ENCODE measurements at places on chromosomes 3 and 15.

DNA sequence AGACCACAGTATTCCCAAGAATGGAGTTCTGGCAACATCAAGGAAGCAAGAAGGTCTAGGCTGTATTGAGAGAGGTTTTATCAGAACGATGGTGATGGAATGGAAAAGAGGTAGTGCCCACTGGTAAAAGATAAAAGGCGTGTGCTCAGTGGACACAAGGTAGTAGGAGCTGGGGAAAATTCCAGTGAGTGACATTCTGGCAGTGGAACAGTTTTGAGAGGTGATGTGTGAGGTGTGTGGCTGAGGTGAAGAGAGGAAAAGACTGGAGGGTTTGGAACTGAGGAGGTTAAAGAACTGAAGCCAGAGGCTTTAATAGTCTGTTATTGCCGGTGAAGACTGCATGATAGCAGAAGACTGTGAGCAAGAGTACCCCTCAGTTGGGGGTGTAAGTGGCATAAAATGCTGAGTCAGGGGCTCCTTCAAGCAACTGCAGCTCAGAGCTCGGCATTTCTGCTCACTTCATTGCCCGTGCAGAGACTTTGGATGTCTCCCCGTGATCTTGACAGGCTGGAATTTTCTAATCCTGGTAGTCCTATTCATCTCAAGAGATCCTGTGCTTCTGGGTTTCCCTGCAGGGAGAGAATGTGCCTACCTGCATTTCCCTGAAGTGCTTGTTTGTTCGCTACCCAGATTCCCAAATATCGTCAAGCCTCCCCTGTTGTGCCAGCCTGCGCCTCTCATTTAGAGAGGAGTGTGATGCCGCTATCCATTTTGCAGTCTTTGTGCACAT lies 191.0 kb downstream of the SATB1 start:
- no peak for DNase-seq
- H3K36me3 ChIP-seq: no peaks in the 10 kb centered on the region
- H3K27me3 ChIP-seq: no peaks in the 10 kb centered on the region
- no peak overlapping the region for H3K27ac ChIP-seq
- no peak overlapping the region for H3K4me3 ChIP-seq

DNA sequence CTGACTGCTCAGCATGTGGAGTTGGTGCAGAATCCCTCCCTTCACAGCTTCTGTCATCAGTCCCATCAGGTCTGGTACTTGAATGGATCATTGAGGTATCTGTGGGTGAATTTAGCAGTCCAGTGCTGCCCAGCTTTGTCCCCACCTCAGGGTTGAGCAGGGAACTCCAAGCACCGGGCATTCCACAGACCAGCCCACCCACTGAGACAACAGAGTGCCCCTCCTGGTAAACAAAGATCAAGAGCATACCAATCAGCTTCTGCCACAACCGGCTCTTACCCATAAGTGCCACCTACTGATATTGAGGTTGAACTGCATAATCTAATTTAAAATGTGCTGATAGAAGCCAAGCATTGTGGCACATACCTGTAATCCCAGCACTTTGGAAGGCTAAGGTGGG lies 57.1 kb upstream of the FXR1 start:
- no peaks in the 10 kb centered on the region for H3K36me3 ChIP-seq
- H3K4me3 ChIP-seq: no peak overlapping the region
- no peak overlapping the region for H3K27ac ChIP-seq
- H3K4me1 ChIP-seq: no peaks in the 10 kb centered on the region
- DNase-seq: peak; percentile 57
- no peaks in the 10 kb centered on the region for H3K27me3 ChIP-seq

DNA sequence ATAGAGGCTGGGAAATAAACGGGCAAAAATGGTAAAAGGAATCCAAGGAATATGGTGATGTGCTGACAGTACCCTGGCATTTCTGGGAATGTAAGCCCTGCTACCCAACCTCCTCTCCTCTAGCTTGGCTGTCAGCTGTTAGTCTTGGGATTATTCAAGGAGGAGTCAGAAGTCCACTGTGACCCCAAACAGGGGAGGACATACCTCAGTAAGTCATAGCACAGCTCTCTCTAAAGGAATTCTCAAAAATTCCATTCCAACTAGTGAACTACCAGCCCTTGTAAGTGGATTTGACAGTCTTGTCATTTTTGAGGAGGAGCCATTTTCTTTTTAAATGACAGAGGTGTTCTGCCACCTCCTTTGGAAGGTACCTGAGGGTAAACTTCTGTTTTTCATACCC lies 207.5 kb downstream of the PDCD6IP start:
- no peak for DNase-seq
- H3K27ac ChIP-seq: no peak overlapping the region
- H3K36me3 ChIP-seq: no peaks in the 10 kb centered on the region
- no peak overlapping the region for H3K4me3 ChIP-seq
- H3K27me3 ChIP-seq: no peaks in the 10 kb centered on the region

DNA sequence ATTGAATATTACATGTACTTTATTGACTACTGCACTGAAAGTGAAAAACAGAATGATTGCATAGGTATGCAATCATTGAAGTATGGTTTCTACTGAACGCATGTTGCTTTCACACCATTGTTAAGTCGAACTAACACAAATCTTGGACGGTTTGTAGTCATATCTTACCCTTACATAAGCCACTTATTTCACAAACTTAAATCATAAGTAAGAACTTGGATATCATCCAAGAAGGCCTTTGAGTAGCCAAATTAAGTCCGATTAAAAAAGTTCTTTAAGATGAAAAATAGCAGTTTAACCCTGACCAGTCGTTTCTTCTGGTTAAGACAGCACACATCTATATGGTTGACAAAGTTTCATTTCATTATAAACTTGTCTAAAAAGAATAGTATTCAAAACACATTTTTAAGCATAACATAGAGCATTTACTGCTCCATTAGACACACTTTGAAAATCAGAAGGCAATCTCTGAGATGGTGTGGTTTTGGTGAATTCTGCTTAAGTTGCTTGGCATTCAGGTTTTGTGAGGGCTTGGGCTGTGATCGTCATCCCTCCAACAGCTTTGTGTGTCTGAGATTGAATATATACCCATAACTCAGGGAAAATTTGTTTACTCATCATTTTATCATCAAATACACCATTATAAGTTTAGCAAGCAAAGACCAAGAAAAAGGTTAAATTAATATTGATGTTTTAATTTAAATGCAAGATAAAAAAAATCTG lies 92.2 kb downstream of the NFKBIZ start:
- no peak overlapping the region for H3K4me3 ChIP-seq
- H3K27ac ChIP-seq: no peak overlapping the region
- H3K36me3 ChIP-seq: no peaks in the 10 kb centered on the region
- DNase-seq: no peak
- peaks cover 45% of the 10 kb centered on the region for H3K4me1 ChIP-seq
- H3K27me3 ChIP-seq: no peaks in the 10 kb centered on the region

GRCh38 chr3:56003129-56003528 lies 465.1 kb downstream of the ERC2 start:
- no peaks in the 10 kb centered on the region for H3K4me1 ChIP-seq
- DNase-seq: no peak
- no peak overlapping the region for H3K27ac ChIP-seq
- H3K4me3 ChIP-seq: no peak overlapping the region

DNA sequence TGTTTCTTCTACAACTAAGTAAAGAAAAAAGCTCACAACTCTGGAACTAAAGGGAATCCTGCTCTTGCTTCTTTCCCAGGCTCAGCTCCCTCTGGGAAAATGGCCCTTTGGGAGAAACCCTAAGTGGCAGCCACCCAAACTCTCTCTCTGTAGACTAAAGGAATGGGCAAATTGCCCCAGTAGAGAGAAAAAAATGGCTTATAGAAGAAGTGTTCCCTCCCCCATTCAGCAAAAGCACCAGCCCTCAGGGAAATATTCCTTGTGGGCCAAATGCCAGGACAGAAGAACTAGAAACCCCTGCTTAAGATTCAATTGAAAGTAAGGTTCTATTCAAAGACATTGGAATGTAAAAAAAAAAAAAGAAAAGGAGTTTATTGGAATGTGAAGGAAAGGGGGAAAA lies 603.7 kb upstream of the ALCAM start:
- H3K4me3 ChIP-seq: no peak overlapping the region
- H3K4me1 ChIP-seq: no peaks in the 10 kb centered on the region
- no peaks in the 10 kb centered on the region for H3K27me3 ChIP-seq
- no peak for DNase-seq

- peak; percentile 75 for DNase-seq
- H3K4me1 ChIP-seq: peaks cover 23% of the 10 kb centered on the region
- no peaks in the 10 kb centered on the region for H3K36me3 ChIP-seq
- peak overlapping the region; percentile 12 for H3K27ac ChIP-seq
- H3K27me3 ChIP-seq: no peaks in the 10 kb centered on the region
Measured at GRCh38 chr3:140816372-140817195, 125.1 kb upstream of the SLC25A36 start.

DNA sequence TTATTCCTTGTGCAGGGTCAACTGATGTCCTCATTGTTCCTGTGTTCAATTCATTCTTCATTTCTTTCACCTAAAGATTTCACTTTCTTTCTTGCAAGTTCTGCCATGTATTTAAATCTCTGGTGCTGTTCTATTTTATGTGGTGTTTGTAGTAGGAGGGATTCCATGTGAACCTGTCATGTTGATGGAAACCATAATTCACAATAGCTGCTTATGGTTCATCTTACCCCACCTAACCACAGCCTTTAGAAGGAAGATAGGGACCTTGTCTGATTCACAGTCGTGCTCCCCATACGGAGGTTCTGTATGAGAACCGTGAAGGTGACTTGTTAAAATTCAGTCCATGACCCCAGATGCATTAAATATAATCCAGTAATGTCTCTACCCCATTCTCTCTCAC lies 21.9 kb downstream of the SLCO2A1 start:
- no peaks in the 10 kb centered on the region for H3K27me3 ChIP-seq
- H3K4me3 ChIP-seq: no peak overlapping the region
- no peak overlapping the region for H3K27ac ChIP-seq
- H3K4me1 ChIP-seq: no peaks in the 10 kb centered on the region

DNA sequence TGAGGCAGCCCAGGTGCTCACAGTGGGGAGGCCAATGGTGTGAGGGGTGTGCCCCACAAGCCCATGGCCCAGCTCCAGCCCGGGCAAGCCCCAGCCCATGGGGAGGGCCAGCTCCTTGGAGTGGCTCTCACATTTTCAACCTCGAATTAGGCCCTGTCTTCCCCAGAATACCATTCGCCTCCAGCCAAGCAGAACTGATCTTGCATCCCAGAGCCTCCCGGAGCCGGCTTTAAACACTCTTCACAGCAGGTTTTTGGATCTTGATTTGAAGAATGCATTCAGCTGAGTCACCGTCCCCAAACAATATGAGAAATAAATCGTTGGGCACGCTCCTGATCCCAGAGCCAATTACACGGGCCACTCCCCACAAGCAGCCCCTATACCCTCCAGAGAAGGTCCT lies 23.7 kb downstream of the TPRA1 start:
- H3K27ac ChIP-seq: no peak overlapping the region
- H3K27me3 ChIP-seq: no peaks in the 10 kb centered on the region
- no peak overlapping the region for H3K4me3 ChIP-seq
- H3K4me1 ChIP-seq: no peaks in the 10 kb centered on the region

DNA sequence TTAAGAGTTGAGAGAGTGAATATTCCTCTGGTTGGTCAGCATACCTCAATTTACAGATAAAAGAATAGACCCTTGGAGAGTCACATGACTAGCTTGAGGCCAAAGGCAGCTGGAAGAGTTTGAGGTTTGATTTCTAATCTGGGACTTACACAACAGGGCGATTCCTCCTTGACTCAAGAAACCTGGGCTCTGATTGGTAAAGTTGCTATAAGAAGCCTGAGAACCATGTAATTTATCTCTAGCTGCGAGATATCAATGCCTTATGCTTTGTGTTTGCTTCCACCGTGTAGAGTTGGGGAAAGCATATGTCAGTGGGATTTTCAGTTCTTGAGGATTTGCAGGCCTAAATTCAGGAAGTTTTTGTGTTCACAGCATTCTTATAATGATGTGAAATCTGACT lies 206.0 kb downstream of the KLHL25 start:
- no peak overlapping the region for H3K4me3 ChIP-seq
- H3K27me3 ChIP-seq: no peaks in the 10 kb centered on the region
- H3K4me1 ChIP-seq: peaks cover 67% of the 10 kb centered on the region
- DNase-seq: no peak
- H3K27ac ChIP-seq: peak overlapping the region; percentile 22

GRCh38 chr15:69862540-69862939 lies 235.2 kb downstream of the TLE3 start:
- H3K27me3 ChIP-seq: no peaks in the 10 kb centered on the region
- peak overlapping the region; percentile 82 for H3K27ac ChIP-seq
- H3K4me1 ChIP-seq: peaks cover 73% of the 10 kb centered on the region
- DNase-seq: no peak
- peak overlapping the region; percentile 43 for H3K4me3 ChIP-seq
- no peaks in the 10 kb centered on the region for H3K36me3 ChIP-seq

DNA sequence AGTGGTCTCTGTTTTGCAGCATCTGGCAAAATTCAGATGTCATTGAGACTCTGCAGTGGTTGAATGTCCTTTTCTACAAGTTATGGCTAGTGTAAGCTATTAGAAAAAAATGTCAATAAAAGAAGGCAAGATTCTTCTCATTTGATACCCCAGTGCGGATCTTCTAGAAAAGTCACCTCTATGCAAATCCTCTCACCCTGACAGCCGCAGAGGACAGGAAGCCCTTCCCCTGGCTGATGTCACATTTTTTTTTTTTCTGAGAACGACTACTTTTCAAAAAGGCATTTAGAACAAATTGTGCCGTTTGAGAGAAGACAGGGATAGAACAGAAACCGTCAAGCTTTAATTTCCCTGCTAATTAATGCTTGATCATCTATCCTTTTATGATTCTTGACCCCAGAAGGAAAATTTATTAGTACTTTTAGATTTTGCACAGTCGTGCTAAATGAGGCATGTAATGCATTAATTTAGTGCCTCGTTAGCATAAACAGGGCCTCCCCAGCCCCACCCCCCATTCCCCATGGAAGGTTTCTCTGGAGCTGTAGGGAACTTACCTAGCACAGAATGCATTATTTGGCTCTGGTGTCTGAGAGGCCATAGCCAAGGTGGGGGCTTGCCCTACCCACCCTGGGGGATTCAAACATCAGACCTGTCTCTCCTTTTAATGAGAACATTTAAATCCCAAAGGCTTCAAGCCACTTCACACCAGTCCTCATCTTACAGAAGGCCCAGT lies 183.8 kb downstream of the OPA1 start:
- peak overlapping the region; percentile 12 for H3K4me3 ChIP-seq
- H3K4me1 ChIP-seq: peaks cover 16% of the 10 kb centered on the region
- H3K27me3 ChIP-seq: no peaks in the 10 kb centered on the region

DNA sequence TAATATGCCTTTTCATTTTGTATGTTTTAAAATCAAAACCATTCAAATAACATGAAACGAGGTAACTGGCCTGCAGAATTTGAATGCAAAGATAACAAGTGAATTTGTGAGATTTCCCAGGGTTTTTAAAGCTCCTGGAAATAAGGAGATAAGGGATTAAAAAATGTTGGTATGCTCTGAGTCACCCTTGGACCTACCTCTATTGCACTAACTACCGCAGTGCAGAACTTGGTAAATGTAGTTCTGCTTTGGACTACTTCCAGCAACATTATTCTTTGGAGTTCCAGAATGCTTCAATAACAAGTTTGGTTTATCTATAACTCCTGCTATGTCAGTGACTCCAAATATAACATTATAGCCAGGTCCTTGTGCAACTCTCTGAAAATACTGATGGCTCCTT lies 201.7 kb downstream of the GAP43 start:
- no peaks in the 10 kb centered on the region for H3K36me3 ChIP-seq
- H3K4me1 ChIP-seq: no peaks in the 10 kb centered on the region
- no peak for DNase-seq
- no peak overlapping the region for H3K4me3 ChIP-seq
- no peaks in the 10 kb centered on the region for H3K27me3 ChIP-seq
- no peak overlapping the region for H3K27ac ChIP-seq

GRCh38 chr3:170360916-170361315 lies 3.4 kb downstream of the SKIL start:
- H3K27me3 ChIP-seq: no peaks in the 10 kb centered on the region
- H3K36me3 ChIP-seq: peaks cover 5% of the 10 kb centered on the region
- no peak for DNase-seq
- H3K27ac ChIP-seq: no peak overlapping the region

Measured in Karpas-422 (cell line).